T-helper 2 cell treated with Interferon-gamma antibody and Interleukin-4, amounts not matched to agents 5 μg/mL and 100 μg/mL, for 36 hours (primary cell): ENCODE measurements at places on chromosomes 3 and 15.
A peak's percentile ranks its signal among the peaks of the same experiment; 100 is the strongest.

DNA sequence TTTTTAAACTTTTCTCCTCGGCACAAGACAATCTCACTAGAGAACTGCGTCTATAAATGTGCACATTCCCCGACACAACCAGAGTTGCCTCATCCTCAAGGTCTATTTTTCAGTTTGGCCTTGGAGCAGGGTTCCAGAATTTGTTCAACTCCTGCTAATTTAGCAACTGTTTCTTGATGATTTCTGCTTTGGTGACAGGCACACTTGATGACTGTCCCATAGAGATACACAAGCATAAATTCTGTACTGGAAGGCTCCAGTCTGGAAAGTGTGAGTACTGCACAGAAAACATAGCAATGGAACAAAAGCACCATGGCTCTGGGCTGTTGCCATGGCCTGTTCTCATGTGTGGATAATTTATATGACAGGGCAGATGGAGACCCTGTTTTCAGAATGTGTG, 379.6 kb upstream of the PDZRN3 start:
- DNase-seq = no peak
- no peaks in the 10 kb centered on the region for H3K4me1 ChIP-seq
- H3K27me3 ChIP-seq = no peaks in the 10 kb centered on the region
- no peaks in the 10 kb centered on the region for H3K36me3 ChIP-seq
- H3K27ac ChIP-seq = no peak overlapping the region

- no peak overlapping the region for H3K27ac ChIP-seq
- peaks cover 26% of the 10 kb centered on the region for H3K27me3 ChIP-seq
- H3K36me3 ChIP-seq = no peaks in the 10 kb centered on the region
- no peak overlapping the region for H3K4me3 ChIP-seq
- no peak for DNase-seq
These were observed 75.5 kb downstream of the MSL2 start for GRCh38 chr3:136120373-136121348.

DNA sequence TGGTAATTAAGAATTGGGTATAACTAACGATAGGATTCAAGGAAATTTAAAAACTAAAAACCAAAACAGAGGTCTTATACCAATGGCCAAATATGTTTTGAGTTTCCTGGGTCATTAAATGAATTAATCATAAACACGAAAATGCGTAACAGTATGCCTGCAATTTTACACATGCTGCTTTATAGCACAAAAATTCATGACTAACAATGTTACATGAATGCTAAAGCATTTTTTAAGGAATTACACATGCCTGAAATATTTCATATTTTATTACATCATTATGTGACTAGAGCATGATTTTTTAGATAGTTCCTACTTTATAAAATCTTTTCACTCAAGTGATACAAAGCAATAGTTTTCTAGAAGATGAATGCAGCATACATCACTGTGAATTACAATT, 74.7 kb downstream of the ZNF148 start:
- no peak overlapping the region for H3K4me3 ChIP-seq
- H3K4me1 ChIP-seq = peaks cover 2% of the 10 kb centered on the region
- H3K36me3 ChIP-seq = peaks cover 13% of the 10 kb centered on the region
- DNase-seq = no peak
- H3K27me3 ChIP-seq = no peaks in the 10 kb centered on the region

- H3K27me3 ChIP-seq = no peaks in the 10 kb centered on the region
- H3K4me3 ChIP-seq = peak overlapping the region; percentile 47
- no peak overlapping the region for H3K27ac ChIP-seq
These were observed 29.8 kb downstream of the OXNAD1 start for GRCh38 chr3:16294844-16295243.

- peak overlapping the region; percentile 70 for H3K27ac ChIP-seq
- H3K36me3 ChIP-seq = peaks cover 32% of the 10 kb centered on the region
- H3K4me3 ChIP-seq = peak overlapping the region; percentile 53
- H3K4me1 ChIP-seq = peaks cover 55% of the 10 kb centered on the region
These were observed 51.3 kb downstream of the CCK start for GRCh38 chr3:42214565-42215283.

DNA sequence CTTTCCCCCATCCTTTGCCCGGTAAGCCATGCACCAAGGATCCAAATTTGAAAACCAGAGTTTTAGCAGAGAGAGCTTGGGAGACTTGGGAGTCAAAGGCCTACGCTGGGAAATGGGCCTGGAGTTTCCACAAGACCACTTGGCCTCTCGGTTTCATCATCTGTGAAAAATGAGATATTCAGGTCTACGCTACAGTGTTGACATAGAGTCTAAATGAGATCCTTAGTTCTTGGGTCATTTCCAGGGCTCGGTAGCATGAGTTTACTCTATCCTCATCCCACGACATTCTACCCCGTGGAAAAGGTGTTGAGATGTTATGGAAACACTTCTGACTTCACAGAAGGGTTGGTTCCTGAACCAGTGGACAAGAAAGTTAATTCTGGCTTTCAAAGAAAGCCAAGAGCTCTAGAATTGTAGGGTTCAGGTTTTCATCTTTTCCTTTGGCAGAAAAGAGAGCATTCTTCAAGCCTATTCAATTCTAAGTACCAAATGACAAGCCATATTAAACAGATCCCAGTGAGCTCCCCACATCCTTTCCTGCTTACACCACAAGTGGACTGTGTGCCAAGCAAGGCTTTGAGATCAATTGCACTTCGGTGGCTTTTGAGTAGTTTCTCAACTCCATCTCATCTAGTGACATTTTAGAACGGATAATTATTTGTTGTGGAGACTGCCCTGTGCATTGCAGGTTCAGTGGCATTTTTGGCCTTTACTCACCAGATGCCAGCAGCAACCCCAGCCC, 219.7 kb downstream of the SLCO3A1 start:
- no peak overlapping the region for H3K27ac ChIP-seq
- no peak for DNase-seq
- peaks cover 43% of the 10 kb centered on the region for H3K4me1 ChIP-seq
- no peaks in the 10 kb centered on the region for H3K36me3 ChIP-seq
